ENCODE measurements at places on chromosomes 1 and 21.

DNA sequence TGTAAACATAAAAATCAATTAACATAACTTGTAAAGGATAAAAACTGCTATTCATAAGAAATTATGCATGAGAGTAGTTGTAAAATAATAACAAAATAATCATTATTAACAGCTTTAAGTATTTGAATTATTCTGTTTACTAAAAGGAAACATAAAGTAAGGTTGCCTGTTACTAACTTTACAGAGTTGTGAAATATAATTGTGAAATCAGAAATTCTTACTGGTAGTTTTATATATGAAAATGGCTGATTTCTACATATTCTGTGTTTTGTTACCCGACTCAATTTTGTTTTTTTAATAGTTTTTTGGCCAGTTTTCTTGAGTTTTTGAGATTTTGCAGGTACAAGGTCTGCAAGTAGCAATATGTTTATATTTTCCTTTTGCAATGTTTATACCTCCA lies 27.8 kb downstream of the FNBP1L start:
- no peak for DNase-seq

GRCh38 chr1:214823311-214824117 lies 220.5 kb downstream of the CENPF start:
- no peak for DNase-seq

- DNase-seq = no peak
Measured at GRCh38 chr1:211381481-211382181, 55.0 kb downstream of the TRAF5 start.

GRCh38 chr1:98104289-98104688 lies 183.5 kb upstream of the DPYD start:
- DNase-seq = no peak

DNA sequence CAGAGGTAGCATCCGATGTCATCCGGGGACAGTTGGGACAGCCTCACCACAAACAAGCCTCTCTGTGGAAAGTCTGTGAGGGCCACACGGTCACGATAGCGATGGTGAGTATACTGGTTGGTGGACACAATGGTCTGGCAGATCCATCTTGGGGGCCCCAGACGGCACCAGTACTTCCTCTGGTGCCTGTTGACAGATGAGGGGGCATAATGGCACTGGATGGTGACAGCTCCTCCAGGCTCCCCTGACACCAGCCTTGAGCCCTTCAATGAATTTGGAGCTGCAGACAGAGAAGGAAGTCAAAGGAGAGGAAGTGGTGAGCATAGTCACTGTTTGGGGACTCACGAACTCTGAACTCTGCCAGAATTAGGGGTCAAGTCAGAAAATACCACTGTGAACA lies 8.0 kb downstream of the FCAMR start:
- no peak for DNase-seq

- DNase-seq = no peak
Measured at GRCh38 chr1:68210829-68211228, 21.5 kb downstream of the WLS start.

GRCh38 chr1:96234299-96234698 lies 487.3 kb upstream of the PTBP2 start:
- peak; percentile 36 for DNase-seq

DNA sequence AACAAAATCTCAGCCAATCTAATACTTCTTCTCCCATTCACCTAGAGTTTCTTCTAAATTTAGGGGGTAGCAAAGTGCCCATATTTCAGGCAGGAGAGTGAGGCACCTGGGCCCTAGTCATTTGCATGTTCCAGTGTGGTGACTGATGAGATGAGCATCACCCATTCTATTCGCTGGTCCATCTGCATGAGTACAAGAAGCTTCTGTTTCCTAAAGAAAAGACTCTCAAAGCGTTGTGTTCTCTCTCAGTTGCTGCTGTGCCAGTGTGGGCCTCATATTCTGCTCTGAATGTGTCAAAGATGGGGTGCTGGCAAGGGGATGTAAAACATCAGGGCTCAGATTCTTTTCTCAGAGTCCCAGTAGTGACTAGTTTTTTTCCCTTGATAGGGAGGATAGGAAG lies 16.1 kb upstream of the DPYD start:
- no peak for DNase-seq

GRCh38 chr1:23646091-23646490 lies 45.5 kb upstream of the RPL11 start:
- DNase-seq = no peak

- DNase-seq = peak; percentile 75
Measured at GRCh38 chr1:211577819-211578639, 932 bp downstream of the SLC30A1 start.

GRCh38 chr1:234710381-234710780 lies 100.4 kb upstream of the IRF2BP2 start:
- DNase-seq = no peak

GRCh38 chr1:150498342-150498741 lies 9.6 kb upstream of the ECM1 start:
- DNase-seq = no peak

DNA sequence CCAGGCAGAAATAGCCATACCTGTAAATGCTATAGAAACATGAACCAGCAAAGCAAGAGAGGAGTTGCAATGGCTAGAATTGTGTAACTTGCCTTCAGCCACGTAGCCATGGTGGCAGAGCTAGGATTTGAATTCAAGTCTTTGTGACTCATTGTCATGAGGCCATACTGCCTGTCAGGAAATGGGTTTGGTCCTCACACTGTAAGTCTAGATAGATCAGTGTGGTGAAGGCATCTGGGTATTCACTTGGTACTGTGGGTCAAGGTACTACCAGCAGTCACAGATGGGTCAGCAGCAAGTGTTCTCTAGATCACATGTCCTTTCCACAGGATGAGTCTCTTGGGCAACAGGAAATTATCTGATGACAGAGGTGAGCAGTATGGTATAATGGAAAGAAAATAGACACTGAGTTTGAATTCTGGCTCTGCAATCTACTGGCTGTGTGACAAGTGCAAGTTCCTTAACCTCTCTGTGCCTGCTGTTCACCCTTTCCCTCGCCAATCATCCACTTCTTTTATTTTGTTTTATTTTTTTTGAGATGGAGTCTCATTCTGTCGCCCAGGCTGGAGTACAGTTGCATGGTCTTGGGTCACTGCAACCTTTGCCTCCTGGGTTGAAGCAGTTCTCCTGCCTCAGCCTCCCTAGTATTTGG lies 36.9 kb downstream of the FGGY start:
- DNase-seq = no peak

DNA sequence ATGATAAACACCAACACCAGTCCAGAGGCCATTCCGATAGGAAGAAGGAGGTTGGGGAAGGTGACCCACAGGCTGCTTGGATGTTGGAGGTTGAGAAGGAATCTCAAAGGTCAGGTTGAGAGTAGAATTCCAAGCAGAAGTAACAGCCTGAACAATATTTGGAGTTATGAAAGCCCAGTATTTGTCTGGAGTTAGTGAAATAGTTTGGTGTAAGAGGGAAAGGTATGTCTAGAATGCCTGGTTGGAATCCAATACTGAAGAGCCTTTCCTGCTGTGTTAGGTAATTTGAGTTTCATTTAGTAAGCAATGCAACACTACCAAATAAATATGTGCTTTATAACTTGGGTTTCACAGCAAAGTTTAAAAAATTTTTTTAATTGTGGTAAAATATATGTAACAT lies 70.5 kb upstream of the MCOLN3 start:
- DNase-seq = no peak

- DNase-seq = no peak
Measured at GRCh38 chr1:149966405-149966804, 29.7 kb upstream of the MTMR11 start.

DNA sequence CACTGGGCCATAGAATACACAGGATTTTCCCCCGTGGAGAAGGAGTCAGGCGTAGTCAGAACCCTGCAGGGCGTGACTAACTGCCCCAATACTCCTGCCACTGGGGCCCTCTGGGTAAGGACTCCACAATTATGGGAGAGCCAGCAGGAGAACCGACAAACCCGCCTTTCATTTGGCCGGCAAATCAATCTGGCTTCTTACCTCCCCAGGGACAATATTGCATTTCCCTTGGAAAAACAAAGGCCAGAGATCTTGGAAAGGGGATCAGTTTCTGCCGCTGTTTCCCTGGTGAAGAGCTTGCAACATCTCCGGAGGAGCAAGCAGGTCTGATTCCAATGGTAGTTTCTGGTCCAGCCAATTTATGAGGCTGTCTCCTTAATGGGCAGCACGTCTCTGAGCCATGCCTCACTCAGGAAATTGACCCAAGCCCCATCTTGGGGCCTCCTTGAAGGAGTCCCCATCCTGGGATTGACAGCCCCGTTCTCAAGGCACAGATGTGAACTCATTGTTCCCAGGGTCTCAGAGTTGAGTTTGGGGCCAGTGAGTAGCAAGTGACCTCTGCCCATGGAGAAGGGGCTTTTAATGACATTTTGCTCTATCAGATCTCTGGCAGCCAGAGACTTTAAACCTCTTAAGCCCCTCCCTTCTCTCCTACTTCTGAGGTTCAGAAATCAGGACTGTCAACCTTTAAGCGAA lies 4.3 kb downstream of the TRABD2B start:
- peak; percentile 27 for DNase-seq

DNA sequence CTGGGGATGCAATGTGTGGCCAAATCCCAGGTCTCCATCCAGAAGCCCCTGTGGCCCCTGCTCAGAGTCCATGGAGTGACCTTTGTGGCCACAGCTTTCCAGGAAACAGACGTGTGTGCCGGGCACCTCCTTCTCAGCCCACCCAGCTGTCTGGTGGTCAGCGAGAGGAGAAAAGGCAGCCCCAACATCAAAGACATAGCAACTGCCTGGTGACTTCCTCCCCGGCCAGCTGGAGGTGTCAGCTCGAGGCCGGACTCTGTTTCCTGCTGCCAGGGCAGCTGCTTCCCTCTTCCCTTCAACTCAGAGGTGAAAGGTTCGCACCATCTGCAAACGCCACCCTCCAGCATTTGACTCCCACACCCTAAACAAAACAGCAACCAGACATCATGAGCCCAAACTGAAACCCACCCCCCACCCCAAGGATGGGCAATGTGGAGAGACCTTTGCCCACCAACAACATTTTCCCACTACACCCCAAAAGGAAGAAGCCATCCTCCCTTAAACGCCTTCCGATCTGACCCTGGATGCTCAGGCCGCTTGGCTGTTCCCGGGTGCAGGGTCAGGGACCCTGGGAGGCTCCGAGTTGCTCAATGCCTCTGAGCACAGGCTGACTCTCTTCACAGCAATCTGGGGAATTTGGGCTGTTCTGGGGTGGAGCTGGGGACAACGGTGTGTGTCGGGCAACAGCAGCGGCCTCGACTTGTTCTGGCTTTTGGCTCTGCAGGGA lies 162.3 kb downstream of the PSMG1 start:
- no peak for DNase-seq

DNA sequence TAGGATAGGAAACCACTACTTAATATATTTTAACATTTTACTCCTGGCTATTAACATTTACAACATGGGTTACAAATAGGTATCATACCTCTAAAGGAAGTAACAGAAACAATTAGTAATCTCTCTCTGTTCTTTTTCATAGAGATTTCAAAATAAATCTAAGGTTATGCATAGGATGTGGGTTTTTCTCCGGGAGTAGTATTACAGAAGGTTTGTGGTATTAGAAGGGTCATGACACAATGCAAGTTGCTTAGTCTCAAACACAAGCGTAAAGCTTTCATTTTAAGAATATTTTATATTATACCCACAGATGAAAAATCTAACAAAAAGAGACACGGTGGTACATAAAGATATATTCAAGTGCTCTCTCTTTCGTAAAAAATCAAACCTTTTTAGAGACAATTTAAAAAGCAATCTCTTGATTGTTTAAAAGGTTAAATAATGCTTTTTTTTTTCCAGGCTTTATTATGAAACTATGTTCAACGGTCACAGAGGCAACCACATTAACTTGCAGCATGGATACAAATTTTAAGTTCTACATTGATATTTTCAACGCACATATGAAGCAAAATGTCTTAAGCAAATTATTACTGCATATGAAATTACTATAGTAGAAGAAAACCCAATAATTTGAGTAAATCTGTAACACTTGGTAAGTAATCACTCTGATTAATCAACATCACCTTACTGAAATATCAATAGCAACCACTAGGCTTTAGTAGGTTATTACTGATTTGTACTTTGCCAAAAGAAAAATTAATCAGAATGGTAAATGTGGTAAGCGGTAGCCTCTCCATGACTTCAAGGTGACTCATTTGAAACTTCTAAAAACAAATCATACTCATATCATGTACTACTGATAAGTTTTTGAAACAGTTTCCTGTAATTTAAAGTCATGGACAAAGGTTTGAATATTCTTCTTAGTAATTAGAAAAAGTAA lies 97.4 kb upstream of the GFI1 start:
- no peak for DNase-seq

- no peak for DNase-seq
Measured at GRCh38 chr21:25887646-25888306, 153.0 kb downstream of the GABPA start.

- no peak for DNase-seq
Measured at GRCh38 chr1:94118471-94118870, 2.5 kb downstream of the ABCA4 start.

- no peak for DNase-seq
Measured at GRCh38 chr1:67300561-67300960, 7.1 kb upstream of the IL12RB2 start.

GRCh38 chr1:31715087-31715872 lies 11.5 kb upstream of the COL16A1 start:
- peak; percentile 96 for DNase-seq

DNA sequence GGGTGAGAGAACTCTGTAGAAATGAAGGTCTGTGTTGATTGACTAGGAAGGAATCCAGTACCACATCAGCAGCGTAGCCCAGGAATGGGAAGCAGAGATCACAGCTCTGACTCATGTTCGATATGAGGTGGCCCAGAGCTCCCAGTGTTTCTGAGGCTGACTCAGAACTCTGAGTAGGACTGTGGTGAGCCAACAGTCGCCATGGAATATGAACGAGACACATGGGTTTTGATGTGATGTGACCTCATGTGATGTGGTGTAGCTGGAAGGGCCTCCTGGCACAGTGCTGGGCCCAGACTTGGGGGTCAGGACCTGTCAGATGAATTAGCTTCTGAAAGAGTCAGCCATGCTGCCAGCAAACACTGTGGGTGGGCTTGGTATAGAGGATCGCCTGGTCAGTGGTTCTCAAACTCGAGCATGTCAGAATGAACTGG lies 237.0 kb downstream of the MRPL39 start:
- no peak for DNase-seq

DNA sequence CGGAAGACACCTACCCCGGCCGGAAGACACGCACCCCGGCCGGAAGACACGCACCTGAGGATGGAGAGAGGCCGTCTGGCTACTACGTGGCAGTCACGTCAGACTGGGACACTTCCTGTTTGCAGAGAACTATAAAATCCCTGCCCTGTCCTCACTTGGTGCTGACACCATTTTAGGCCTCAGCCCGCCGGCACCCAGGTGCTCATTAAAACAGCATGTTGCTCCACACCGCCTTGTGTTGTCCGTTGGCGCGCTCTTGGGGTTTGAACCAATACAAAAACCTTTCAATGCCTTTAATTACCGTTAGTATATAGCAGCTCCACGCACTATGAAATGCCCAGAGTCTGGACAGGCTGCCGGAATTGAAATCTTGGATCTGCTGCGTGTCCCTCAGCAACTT lies 34.7 kb downstream of the VN1R5 start:
- no peak for DNase-seq
